ENCODE measurements at places on chromosomes 13 and 19.

GRCh38 chr13:51589793-51590192 is 5.5 kb downstream of the WDFY2 start:
- DNase-seq: no peak

GRCh38 chr13:30697996-30698401 is 37.3 kb upstream of the ALOX5AP start:
- DNase-seq: no peak

DNA sequence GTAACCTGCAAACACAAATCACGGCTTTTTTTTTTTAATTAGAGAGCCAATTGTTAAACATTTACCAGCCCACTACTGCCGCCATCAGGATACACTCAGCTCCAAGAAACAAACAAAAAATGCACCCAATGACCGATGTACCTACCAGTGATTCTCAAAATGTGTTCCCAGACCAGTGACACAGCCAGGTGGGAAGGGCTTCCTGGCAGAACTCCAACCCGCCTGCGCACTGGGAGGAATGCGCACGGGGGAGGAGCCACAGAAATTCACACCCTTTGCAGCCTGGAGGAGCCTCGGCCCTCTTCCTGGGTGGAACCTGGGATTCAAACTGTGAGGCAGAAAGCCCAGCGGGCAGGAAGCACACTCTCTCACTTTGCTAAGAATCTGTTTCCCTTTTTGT is 255.9 kb downstream of the TBC1D4 start:
- no peak for DNase-seq

GRCh38 chr13:41011382-41011956 is 7.6 kb downstream of the ELF1 start:
- no peak for DNase-seq

DNA sequence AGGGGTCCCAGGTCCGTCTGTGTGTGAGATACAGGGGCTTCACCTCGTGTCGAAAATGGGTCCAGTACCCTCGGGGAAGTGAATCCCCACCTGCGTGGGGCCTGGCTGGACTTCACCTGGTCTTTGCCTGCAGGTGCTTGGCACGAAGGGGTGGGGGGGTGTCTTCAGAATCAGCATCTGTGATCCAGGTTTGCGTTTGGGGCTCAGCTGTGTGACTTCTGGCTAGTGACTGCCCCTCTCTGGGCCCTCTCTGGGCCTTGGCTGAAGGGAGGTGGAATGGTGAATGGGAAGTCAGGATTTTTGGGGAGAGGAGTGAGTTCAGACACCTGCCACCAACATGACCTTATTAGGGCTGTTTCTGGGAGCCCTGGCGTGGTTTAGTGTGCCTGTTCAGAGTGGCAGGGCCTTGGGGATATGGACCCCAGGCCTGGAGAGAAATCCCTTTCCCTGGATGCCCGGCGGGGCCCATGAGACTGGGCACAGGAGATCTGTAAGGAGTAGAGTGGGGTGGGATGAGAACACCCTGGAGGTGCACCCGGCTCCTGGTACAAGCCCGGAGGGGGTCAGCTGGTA is 2.7 kb downstream of the CELF5 start:
- no peak for DNase-seq

GRCh38 chr19:51139299-51140014 is 2.6 kb upstream of the SIGLEC7 start:
- DNase-seq: no peak

DNA sequence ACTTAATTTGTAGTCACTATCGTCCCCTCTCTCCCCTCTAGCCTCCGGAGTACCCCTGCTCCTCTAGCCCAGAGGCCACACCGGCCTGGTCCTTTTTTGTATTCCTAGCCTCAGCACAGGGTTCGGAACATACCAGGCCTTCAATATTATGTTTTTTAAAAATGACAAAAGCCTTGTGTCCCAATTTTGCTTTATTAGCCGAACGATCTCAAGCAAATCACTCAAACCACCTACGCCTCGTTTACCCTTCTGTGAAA is 463 bp upstream of the POMP start:
- no peak for DNase-seq

- DNase-seq: no peak
Measured at GRCh38 chr13:28478127-28478526, 16.8 kb downstream of the FLT1 start.

DNA sequence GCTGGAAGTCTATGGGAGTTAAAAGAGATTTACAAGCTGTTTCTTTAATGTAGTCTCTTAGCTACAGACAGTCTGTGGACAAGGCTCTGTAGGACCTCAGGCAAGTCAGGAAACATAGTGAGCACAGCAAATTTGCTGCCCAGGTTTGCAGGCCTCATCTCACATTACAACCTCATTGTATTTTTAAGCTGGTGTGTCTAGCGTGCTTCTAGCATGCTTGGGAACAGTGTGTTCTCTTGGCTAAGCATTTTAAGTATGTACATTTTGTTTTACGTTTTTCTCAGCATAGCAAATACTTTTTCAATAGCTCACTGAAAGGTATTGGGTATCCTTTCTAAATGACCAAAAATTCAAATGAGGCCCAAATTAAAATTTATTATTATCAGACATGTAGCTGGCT is 113.2 kb downstream of the STARD13 start:
- DNase-seq: no peak

DNA sequence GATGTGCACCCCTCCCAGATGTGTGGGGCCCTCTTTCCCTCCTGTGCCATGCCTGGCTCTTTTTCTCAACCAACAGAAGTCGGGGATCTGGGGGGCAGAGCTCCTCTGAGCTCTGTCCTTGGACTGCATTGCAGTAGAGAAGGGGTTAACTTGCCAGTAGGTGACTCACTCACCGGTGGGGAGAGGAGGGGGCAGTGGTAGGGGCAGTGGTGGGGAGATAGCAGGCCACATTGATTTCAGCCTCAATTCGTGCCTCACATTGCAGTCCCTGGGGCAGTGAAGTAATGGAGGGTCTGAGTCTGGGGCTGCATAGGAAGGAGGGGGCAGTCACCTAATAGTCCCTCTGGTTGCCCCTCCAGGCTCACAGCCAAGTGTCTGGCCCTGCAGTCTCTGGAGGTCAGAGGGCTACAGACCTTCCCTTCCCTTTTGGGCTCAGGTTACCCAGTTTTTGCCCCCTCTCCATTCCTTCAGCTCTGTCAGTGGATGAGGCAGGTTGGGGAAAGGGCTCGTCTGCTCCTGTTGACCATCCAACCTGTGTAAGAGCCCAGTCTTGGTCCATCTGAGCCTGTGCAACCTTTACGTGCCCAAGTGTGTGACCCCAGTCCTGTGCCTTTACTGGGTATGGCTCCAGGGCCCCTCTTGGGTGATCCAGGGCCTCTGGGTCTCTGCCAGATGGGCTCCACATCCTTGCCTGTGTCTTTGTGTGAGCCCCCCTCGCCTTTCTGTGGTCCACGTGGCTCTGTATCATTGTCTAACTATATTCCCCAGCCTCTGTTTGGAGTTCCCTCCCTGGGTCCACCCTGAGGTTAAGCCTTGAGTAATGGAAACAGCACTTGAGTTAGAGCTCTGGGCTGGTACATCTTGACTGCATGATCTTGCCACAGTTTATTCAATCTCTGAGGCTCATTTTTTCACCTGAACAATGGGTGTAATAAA is 13.0 kb downstream of the CIC start:
- peak; percentile 39 for DNase-seq

DNA sequence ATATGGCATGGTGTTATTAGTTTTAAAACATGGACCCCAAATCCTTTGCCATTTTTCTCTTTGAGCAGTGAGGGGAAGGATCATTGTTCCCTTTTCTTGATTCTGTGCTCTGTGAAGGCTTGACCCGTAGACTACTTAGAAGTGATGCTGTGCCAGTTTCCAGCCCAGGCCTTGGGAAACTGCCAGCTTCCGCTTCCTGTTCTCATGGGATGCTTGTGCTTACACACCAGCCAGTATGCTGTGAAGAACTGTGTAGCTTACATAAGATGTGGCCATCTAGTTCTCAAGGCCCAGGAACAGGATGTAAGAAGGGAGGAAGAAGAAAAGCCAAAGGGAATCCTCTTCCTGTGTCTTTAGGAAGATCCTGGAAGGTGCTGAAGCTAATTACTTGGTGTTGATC is 180.9 kb downstream of the PCCA start:
- DNase-seq: no peak

DNA sequence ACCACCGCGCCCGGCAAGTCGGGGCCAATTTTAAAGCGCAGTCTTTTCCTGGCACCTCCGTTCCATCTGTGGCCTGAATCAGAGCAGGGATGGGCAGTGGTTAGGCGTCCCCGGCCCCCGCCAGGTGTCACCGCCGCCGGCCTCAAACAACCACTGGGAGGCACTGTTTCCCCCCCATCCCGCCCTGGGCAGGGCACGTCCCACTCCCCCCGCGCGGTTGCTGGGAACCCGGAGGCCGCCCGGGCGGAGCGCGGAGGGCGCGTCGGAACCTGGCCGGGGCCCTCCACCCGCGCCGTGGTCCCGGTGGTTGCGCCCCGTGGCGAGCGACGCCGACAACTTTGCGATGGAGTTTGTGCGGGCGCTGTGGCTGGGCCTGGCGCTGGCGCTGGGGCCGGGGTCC is at the start of gene GRIN3B:
Gene GRIN3B (plus strand): TSS at position 325 of the 400 bp plus-strand sequence. CDS start 19 bp downstream, at position 344.
- peak; percentile 57 for DNase-seq

GRCh38 chr13:79090552-79091124 is 315.4 kb downstream of the RBM26 start:
- no peak for DNase-seq

DNA sequence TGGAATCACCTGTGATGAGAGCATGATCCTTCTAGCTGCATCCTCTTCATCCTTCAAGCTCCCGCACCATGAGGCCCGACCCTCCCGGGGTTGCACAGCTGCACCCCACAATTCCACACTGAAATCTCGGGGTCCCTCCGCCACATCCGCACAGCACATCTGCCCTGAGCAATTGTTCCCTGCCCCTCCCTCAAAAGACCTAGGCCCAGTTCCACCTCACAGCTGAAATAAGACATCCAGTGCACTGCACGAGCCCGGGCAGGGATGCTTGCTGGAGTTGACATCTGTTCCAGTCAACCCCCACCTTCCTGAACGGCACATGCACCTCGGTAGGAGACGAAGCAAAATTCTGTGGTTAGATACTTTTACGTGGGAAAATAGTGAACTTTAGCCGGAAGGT is 14.7 kb upstream of the SOX1 start:
- no peak for DNase-seq

DNA sequence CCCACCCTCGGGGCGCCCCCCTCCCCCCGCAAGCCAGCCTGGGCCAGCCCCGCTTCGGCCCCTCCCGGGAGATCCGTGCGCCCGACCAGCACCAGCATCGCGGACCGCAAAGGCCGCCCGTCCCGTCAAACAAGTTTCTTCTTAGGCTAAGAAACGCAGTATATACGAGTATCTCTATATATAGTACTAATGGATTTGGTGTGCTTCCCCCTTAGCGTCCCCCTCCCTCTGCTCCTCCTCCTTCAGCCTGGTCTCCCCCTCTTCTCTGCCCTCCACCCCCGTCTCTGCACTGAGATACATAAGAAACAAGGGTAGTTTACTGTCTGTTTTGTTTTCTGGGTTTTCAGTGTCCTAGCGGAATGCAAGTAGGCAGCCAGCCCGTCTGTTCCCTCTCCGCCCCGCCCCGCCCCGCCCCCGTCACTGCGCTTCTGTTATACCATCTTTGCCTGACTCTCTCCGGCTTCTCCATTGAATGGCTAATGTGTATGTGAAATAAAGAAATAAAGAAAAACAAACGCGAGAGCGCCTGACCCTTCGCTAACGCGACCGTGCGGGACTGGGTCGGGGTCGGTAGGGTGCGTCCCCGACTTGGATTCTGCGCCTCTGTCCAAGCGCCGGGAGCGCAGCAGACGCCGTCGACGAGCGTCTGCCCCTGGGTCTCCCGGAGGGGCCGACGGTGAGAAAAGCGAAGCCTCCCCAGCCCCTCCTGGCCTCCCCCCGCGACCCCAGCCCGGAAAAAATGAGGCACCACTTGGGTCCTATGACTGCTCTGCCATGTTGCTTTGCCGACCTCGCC is 4.2 kb downstream of the LYL1 start:
- no peak for DNase-seq

DNA sequence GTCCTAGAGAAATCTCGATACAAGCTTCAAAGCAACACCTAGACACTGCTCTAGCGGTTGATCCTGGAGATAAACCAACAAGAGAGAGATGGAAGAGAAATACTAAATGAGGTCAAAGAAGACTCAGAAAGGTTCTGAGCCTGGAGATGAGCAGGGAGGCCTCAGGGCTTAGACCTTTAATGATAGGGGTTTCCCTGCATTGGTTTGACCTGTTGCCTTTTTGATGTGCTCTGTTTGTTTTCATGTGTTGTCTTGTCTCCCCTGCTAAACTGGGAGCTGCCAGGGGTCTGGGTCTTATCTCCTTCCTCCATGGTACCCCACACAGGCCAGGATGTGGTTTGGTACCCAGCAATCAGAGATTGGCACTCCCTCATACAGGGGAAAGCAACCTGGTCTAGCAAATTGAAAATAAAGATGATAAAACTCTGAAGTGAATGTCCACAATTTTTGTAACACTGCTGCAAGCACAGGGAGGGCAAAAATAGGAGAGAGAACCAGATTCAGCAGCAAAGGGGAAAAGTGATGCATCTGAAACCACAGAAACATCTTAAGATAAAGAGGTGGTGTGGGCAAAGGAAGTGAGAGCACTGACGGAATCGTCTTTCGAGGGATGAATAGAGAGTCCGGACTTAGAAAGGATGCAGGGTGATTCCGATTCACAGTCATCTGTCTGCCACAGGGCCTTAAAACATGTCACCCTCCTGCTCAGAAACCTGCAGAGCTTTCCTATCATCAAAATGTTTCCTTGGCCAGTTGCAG is 3.5 kb downstream of the FFAR2 start:
- DNase-seq: peak; percentile 43

DNA sequence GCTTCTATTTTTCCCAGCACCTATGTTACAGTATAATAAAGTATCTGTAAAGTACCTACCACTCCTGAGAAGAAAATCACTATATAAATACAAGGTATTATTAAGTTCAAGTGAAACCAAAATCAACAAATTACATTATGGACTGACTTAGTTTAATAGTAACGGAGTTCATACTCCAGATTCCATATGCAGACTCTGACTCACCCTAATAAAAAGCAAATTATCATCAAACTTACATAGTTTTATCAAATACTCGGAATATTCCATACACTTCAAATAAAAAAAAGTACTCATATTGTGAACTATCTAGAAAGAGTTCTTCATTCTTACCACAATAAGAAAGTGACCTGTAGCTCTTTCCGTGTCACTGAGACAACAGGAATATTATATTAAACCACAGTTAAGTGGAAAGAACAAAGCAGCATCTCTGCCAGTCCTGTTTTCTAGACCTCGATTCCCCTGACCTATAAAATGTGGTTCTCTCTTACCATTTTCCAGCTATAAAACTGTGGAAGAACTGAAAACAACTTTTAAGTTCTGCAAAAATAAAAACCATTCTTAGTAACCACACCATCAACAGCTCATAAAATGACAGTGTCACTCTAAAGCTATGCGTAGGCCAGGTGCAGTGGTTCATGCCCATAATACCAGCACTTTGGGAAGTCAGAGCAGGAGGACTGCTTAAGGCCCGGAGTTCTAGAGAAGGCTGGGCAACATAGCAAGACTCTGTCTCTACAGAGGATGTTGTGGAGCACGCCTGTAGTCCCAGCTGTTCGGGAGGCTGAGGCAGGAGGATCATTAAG is 42.6 kb downstream of the USP12 start:
- no peak for DNase-seq

- DNase-seq: peak; percentile 96
Measured at GRCh38 chr19:11987405-11988281, 22.8 kb downstream of the ZNF763 start.
